Smooth muscle cell of trachea (primary cell): ENCODE measurements at places on chromosomes 12 and 14. TPM values are rescaled to one million over a fixed set of nuclear protein-coding genes. Genes with fewer than 3 reads are reported as not detected.

Gene LMO3
- 0.58 and 2.0 TPM in 2 replicates for total RNA-seq

Gene CDH24
- total RNA-seq, result 4.7 and 13.6 TPM in 2 replicates

Gene PTPRO
- 1.2 and 2.3 TPM in 2 replicates for total RNA-seq

Gene CLEC9A
- total RNA-seq, result not detected in 2 replicates

Gene TMEM106C
- 71.8 and 130 TPM in 2 replicates for total RNA-seq

Gene SYNE2
- total RNA-seq, result 15.7 and 18.8 TPM in 2 replicates

Gene SERPINA1
- under 0.01 TPM in 1 of 2 replicates, not detected in the other for total RNA-seq

Gene PMCH
- not detected in 2 replicates for total RNA-seq

Gene LHX5
- not detected in 2 replicates for total RNA-seq

Gene CEP170B
- total RNA-seq, result 14.7 and 28.0 TPM in 2 replicates

Gene CLEC4D
- total RNA-seq, result not detected in 2 replicates

Gene C12orf60
- total RNA-seq, result 0.99 and 1.3 TPM in 2 replicates

Gene NFKBIA
- 52.5 and 126 TPM in 2 replicates for total RNA-seq

Gene INHBC
- total RNA-seq, result not detected in 2 replicates

Gene AMN1
- total RNA-seq, result 7.6 and 10.2 TPM in 2 replicates

Gene BAG5
- 24.3 and 24.4 TPM in 2 replicates for total RNA-seq

Gene KRT85
- total RNA-seq, result not detected in 2 replicates

Gene DHRS2
- 0.33 TPM in 1 of 2 replicates, not detected in the other for total RNA-seq

Gene IFNG-AS1
- total RNA-seq, result not detected in 2 replicates

Gene RHOJ
- total RNA-seq, result 1.9 and 2.0 TPM in 2 replicates

Gene NGB
- not detected in 2 replicates for total RNA-seq

Gene INHBE
- 2.6 and 3.8 TPM in 2 replicates for total RNA-seq

Gene ANG
- 6.7 and 7.3 TPM in 2 replicates for total RNA-seq

Gene SPRYD4
- total RNA-seq, result 1.7 and 2.2 TPM in 2 replicates

Gene GPHN
- 8.3 and 14.4 TPM in 2 replicates for total RNA-seq

Gene KRT72
- total RNA-seq, result not detected in 2 replicates

Gene INSM2
- total RNA-seq, result under 0.01 TPM in 1 of 2 replicates, not detected in the other

Gene C12orf50
- total RNA-seq, result 0.17 TPM in 1 of 2 replicates, not detected in the other

Gene ANKRD33
- total RNA-seq, result 0.15 and 0.33 TPM in 2 replicates

Gene KRT79
- total RNA-seq, result not detected in 2 replicates

Gene RAD9B
- total RNA-seq, result 0.29 and 0.83 TPM in 2 replicates

Gene DNAL1
- total RNA-seq, result 6.0 and 8.1 TPM in 2 replicates

Gene PRKD1
- total RNA-seq, result 11.7 and 13.5 TPM in 2 replicates

Gene PPFIA2
- 2.0 and 6.5 TPM in 2 replicates for total RNA-seq

Gene MMP17
- total RNA-seq, result 11.2 and 26.1 TPM in 2 replicates

Gene DEGS2
- total RNA-seq, result under 0.01 and 1.5 TPM in 2 replicates

Gene RPGRIP1
- total RNA-seq, result not detected in 2 replicates
